ENCODE measurements at places on chromosomes 3 and 15. TPM values are rescaled to one million over a fixed set of nuclear protein-coding genes. Genes with fewer than 3 reads are reported as not detected.

- no peaks in the 10 kb centered on the region for H3K4me1 ChIP-seq
- no peaks in the 10 kb centered on the region for H3K36me3 ChIP-seq
- H3K27me3 ChIP-seq = no peaks in the 10 kb centered on the region
- H3K27ac ChIP-seq = no peak overlapping the region
Measured at GRCh38 chr3:192959773-192960172, 42.1 kb upstream of the MB21D2 start.

- no peak overlapping the region for H3K4me3 ChIP-seq
- H3K27me3 ChIP-seq = no peaks in the 10 kb centered on the region
- no peaks in the 10 kb centered on the region for H3K36me3 ChIP-seq
- no peaks in the 10 kb centered on the region for H3K4me1 ChIP-seq
- H3K27ac ChIP-seq = no peak overlapping the region
Measured at GRCh38 chr15:86764021-86764420, 684.4 kb downstream of the AGBL1 start.

- H3K4me3 ChIP-seq = no peak overlapping the region
- H3K4me1 ChIP-seq = peaks cover 20% of the 10 kb centered on the region
- no peak for DNase-seq
- H3K36me3 ChIP-seq = peaks cover 66% of the 10 kb centered on the region
- no peak overlapping the region for H3K27ac ChIP-seq
Measured at GRCh38 chr3:184188080-184188479, 2.1 kb downstream of the ABCF3 start.

DNA sequence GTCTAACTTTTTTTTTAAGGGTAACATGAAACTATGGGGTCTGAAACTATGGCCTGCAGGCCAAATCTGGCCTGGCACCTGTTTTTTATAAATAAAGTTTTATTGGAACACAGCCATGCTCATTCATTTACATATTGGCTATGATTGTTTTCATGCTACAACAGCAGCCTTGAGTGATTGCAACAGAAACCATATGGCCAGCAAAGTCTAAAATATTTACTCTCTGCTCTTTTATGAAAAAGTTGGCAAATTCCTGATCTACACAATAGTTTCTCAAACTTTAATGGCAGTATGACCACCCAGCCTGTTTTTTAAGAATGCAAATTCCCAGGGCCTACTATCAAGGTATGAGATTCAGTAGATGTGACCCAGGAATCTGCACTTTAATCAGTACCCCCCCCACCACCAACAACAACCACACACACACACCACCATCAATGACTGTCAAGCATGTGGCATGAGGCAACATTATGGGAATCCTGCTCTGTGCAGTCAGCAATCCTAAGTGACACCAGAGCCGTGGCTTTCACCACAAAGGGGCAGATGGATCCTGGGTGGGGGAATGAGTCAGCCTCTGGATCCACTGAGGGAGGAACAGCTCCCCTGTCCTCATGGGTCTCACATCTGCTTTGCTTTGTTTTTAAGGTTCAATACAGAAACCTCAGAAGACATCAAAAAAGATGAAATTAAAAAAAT, 142.8 kb downstream of the NTRK3 start:
- no peak overlapping the region for H3K4me3 ChIP-seq
- H3K4me1 ChIP-seq = peaks cover 25% of the 10 kb centered on the region
- no peaks in the 10 kb centered on the region for H3K36me3 ChIP-seq
- H3K27ac ChIP-seq = no peak overlapping the region
- no peak for DNase-seq
- no peaks in the 10 kb centered on the region for H3K27me3 ChIP-seq

DNA sequence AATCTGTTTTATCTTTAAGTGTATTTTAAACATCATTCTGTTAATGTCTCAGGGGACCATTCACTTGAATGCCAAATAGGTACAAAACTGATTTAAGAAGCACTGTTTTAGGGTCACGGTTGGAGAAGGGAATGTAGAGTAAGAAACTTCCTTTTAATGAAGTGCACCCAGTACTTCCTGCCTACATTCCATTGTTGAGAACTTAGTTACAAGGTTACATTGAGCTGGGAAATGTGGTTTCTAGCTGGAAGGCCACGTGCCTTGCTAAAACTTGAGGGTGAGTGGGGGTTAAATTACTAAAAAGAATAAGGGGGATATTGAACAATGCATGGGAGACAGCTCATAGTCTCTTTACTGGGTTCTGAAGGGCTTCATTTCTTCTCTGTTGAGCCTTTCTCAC, 78.3 kb upstream of the TBC1D5 start:
- H3K4me3 ChIP-seq = no peak overlapping the region
- DNase-seq = peak; percentile 24
- H3K36me3 ChIP-seq = no peaks in the 10 kb centered on the region
- H3K4me1 ChIP-seq = no peaks in the 10 kb centered on the region
- H3K27ac ChIP-seq = no peak overlapping the region

- H3K4me3 ChIP-seq = no peak overlapping the region
- no peaks in the 10 kb centered on the region for H3K27me3 ChIP-seq
- H3K36me3 ChIP-seq = peaks cover 3% of the 10 kb centered on the region
- DNase-seq = peak; percentile 77
Measured at GRCh38 chr3:49841806-49842205, 14.6 kb downstream of the TRAIP start.

DNA sequence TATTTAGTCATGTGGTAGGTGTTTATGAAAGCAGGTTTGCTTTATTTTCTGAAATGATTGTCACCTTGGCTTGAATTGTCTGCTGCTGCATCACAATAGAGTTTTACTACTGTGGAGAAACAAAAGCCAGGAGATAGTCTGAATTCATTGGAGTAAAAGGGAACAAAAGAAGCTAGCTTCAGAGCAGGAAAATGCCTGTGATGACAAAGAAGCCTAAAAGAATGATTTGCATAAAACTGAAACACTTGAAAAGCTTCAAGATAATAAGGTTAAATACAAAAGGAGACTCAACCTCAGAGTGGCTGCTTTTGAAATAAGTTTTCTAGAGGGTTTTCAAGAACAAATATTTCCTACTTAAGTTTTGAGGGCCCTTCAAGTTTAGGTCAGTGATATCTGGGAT, 138.3 kb downstream of the PTPRG start:
- no peaks in the 10 kb centered on the region for H3K27me3 ChIP-seq
- no peak overlapping the region for H3K4me3 ChIP-seq
- DNase-seq = no peak
- H3K27ac ChIP-seq = no peak overlapping the region

DNA sequence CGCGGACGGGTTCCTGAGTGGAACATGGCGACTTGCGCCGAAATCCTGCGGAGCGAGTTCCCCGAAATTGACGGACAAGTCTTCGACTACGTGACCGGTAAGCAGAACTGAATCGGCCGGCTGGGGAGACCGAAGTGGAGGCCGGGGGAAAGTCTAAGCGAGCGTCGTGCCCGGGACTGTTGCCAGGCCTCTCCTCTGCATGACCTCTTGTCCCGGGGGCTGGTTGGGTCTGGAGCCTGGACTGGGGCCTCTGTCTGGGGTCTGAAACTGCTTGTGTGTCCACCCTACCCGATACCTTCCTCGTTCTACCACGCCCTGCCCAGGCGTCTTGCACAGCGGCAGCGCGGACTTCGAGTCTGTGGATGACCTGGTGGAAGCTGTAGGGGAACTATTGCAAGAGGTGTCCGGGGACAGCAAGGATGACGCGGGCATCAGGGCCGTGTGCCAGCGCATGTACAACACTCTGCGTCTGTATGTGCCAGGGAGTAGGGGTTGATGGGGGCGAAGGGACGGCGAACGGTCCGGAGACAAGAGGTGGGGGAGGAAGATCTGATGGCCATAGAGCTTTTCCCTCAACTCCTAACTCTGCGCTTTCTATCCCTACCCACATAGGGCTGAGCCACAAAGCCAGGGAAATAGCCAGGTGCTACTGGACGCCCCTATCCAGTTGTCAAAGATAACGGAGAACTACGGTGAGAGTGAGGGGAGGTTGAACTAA, at the start of gene ABCF3:
Gene ABCF3 (plus strand): TSS at position 16 of the 718 bp plus-strand sequence. CDS start 9 bp downstream, at position 25.
- H3K36me3 ChIP-seq = peaks cover 64% of the 10 kb centered on the region
- DNase-seq = no peak
- peaks cover 20% of the 10 kb centered on the region for H3K4me1 ChIP-seq
- H3K27ac ChIP-seq = peak within 1 kb of the TSS; percentile 80

- H3K36me3 ChIP-seq = no peaks in the 10 kb centered on the region
- DNase-seq = no peak
- H3K27me3 ChIP-seq = no peaks in the 10 kb centered on the region
- H3K4me3 ChIP-seq = no peak overlapping the region
Measured at GRCh38 chr3:111351334-111351733, 190.7 kb upstream of the CD96 start.

GRCh38 chr3:107506458-107506857, 16.3 kb upstream of the BBX start:
- H3K4me1 ChIP-seq = no peaks in the 10 kb centered on the region
- no peak for DNase-seq
- H3K4me3 ChIP-seq = no peak overlapping the region
- no peak overlapping the region for H3K27ac ChIP-seq
- no peaks in the 10 kb centered on the region for H3K27me3 ChIP-seq

- no peak overlapping the region for H3K27ac ChIP-seq
- no peaks in the 10 kb centered on the region for H3K27me3 ChIP-seq
- H3K36me3 ChIP-seq = no peaks in the 10 kb centered on the region
- H3K4me1 ChIP-seq = no peaks in the 10 kb centered on the region
- no peak overlapping the region for H3K4me3 ChIP-seq
Measured at GRCh38 chr15:73075160-73075859, 23.0 kb downstream of the NEO1 start.

DNA sequence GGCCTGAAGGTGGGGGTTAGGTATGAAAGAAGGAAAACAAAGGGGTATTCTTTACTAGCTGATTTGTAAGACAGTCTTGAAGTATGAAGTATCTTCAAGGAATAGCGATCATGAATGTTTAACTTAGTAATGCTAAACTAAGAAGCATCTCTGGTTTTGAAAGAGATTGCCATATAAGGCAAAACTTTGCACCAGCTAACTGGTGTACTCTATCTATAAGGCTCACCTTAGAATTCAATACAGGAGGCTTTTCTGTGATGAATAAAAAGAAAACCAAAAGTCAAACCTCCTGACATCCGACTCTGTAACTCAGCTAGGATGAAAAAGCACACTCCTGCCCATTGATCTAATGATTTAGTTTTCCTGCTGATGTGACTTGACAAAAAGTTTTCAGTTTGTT, 54.7 kb downstream of the FOXP1 start:
- DNase-seq = no peak
- no peaks in the 10 kb centered on the region for H3K36me3 ChIP-seq
- H3K27me3 ChIP-seq = no peaks in the 10 kb centered on the region
- peaks cover 6% of the 10 kb centered on the region for H3K4me1 ChIP-seq
- H3K4me3 ChIP-seq = no peak overlapping the region

- no peaks in the 10 kb centered on the region for H3K36me3 ChIP-seq
- H3K4me1 ChIP-seq = no peaks in the 10 kb centered on the region
- no peak overlapping the region for H3K4me3 ChIP-seq
Measured at GRCh38 chr3:191074511-191074910, 124.5 kb upstream of the OSTN start.

GRCh38 chr15:86439614-86440013, 359.9 kb downstream of the AGBL1 start:
- H3K36me3 ChIP-seq = no peaks in the 10 kb centered on the region
- no peaks in the 10 kb centered on the region for H3K4me1 ChIP-seq
- H3K27me3 ChIP-seq = no peaks in the 10 kb centered on the region

GRCh38 chr3:196837819-196838420, 29.8 kb upstream of the SENP5 start:
- no peaks in the 10 kb centered on the region for H3K27me3 ChIP-seq
- no peak overlapping the region for H3K4me3 ChIP-seq
- no peaks in the 10 kb centered on the region for H3K4me1 ChIP-seq
- H3K36me3 ChIP-seq = no peaks in the 10 kb centered on the region
- DNase-seq = no peak
- no peak overlapping the region for H3K27ac ChIP-seq

Gene HACL1
- 29.4 TPM for total RNA-seq

Gene CD80
- 0.20 TPM for total RNA-seq

Gene TMC3
- 0.69 TPM for total RNA-seq

Gene RNF13
- total RNA-seq = 260 TPM

Gene STRIT1
- total RNA-seq = 0.59 TPM
